ENCODE measurements at places on chromosomes 12 and 14.

- DNase-seq: no peak
Observed at GRCh38 chr14:26622611-26623010, 24.8 kb upstream of the NOVA1 start.

DNA sequence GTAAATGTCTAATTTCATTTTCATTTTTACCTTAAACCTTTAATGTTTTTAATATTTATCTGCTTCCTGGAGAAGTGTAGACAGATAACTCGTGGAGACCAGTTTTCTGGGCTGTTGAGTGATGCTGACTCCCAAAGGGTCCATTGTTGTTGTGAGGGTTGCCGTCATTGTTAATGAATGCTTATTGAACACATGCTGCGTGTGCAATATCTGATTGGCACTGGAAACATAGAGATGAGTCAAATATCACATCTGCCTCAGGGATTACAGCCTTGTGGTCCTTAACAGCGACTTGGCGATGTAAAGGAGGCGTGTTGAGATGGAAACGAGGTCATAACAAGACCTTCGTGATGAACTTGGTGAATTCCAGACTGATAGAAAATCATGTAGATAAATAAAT, 85.9 kb downstream of the FBXW8 start:
- DNase-seq: no peak

DNA sequence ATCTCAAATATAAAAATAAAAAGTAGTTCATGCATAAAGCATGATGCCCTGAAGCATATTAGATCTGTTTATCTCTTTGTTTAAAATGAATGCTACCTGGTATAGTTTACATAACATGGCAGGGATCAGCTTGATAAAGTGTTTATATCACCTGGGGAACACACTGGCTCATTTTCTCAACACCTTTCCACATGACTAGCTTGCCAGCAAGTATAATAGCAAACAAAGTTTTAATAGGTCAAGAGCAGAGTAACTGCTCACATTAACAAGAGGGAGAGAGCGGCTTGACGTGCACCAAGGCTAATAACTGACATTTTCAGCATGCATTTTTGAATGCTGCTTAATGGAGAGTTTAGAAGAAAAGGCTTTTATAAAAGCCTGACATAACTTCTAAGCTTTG, 246.4 kb downstream of the EGLN3 start:
- DNase-seq: no peak

DNA sequence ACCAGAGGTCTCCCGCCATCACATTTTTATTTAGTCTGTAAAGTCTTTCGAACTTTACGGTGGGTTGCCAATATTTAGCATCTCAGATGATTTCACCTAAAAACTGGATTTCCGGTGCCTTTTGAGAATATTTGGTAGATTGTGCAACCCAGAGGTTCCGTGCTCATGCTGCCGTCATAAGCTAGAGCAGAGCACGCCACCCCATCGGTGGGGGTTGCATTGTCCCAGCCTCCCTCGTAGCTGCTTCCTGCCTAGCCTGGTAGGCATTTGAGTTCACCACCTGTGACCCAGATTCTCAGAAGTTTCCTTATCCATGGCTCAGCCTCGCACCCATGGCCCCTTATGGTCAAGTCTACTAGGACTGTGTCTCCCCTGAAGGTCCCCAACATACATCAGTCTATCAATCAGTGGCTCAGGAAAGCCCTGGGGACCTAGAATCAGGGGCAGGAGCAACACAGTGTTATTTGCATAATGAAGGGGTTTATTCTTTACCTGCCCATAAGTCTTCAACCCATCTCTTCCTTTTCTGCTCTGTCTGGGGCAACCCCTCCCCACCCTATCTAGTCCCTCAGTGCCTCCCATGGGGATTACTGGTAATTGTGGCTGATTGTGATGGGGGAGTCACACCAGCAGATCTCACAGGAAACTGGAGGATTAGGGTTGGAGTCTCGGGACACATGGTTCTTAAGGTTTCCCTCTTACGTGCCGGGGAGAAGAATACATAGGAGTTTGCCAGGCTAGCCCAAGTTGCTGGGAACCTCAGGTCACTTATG, 152.3 kb downstream of the PHETA1 start:
- DNase-seq: no peak

GRCh38 chr12:31491241-31491794, 99.6 kb downstream of the DENND5B start:
- DNase-seq: no peak

- DNase-seq: no peak
Observed at GRCh38 chr14:81313775-81314429, 86.2 kb downstream of the STON2 start.

DNA sequence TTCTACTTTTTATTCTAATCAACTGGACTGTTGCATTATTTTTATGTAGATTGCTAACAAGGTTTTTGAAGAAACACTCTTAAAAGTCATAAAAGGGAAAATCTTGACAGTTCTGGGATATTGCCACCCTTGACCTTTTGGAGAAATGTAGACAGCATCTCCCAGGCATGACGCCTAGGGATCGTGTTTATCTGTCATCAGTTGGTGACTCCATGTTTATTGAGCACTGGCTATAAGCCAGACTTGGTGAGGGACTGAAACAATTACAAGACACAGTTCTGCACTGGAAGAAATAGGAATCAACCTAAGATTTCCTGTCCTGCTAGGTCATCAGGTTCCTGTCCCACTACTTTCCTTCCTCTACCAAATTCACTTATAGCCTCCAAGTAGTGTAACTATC, 34.5 kb downstream of the HMGA2 start:
- DNase-seq: no peak

- DNase-seq: peak; percentile 45
Observed at GRCh38 chr12:109053382-109054123, 1.2 kb downstream of the USP30 start.

- no peak for DNase-seq
Observed at GRCh38 chr12:72673853-72674252, 401.7 kb downstream of the TRHDE start.

DNA sequence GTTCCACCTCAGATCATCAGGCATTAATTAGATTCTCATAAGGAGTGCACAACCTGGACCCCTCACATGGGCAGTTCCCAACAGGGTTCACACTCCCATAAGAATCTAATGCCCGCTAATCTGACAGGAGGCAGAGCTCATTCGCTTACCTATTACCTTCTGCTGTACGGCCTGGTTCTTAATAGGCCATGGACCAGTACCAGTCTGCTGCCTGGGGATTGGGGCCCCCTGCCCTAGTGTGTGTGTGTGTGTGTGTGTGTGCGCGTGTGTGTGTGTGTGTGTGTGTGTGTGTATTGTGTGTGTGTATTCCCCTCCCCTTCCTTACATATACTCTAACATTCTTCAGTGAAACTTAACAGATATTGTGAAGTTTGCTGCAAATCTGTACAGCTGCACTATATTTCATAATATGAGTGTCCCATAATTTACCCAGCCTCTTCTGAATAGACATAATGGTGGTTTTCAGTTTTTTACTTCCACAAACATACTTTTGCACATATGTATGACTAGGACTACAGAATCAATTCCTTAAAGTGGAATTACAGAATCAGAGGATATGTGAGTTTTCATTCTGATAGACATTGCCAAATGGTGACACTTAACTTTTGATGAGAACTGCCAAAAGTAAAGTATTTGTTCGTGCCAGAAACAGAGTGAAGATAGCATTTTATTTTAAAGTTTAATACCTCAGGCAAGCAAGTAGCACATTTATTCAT, 205.2 kb upstream of the EEA1 start:
- no peak for DNase-seq
